Prostate gland (tissue), 2 donors: ENCODE measurements at places on chromosomes 12 and 14.
A peak's percentile ranks its signal among the peaks of the same experiment; 100 is the strongest.

GRCh38 chr12:88553941-88554658 is 26.2 kb downstream of the KITLG start:
- no peak overlapping the region for H3K4me3 ChIP-seq
- H3K27ac ChIP-seq, result no peak overlapping the region

- H3K36me3 ChIP-seq, result no peaks in the 10 kb centered on the region
- no peak overlapping the region for H3K27ac ChIP-seq
- H3K4me3 ChIP-seq, result no peak overlapping the region
- DNase-seq, result no peak
- no peaks in the 10 kb centered on the region for H3K4me1 ChIP-seq
Observed at GRCh38 chr12:3772380-3772779, 19.5 kb upstream of the CRACR2A start.

DNA sequence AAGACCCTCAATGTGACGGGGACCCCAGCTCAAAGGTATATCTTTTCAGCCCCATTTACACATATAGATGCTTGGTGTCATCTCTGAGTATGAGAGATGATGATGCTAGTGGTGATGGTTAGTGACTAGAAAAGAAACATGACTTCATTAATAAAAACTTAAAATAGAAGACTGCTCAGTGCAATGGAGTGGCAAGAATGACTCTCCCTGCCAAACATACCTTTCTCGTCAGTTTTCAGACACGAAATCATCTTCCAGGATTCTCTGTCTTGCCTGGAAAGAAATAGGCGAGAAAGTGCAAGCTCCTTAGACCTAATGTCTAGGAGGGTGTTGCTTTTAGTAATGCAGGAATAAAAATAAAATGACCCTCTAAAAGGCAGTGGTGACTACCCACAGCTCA is 71.7 kb downstream of the TPH2 start:
- no peaks in the 10 kb centered on the region for H3K36me3 ChIP-seq
- H3K27ac ChIP-seq, result no peak overlapping the region
- no peak for DNase-seq
- H3K4me1 ChIP-seq, result no peaks in the 10 kb centered on the region
- H3K27me3 ChIP-seq, result no peaks in the 10 kb centered on the region

- no peaks in the 10 kb centered on the region for H3K36me3 ChIP-seq
- peak overlapping the region; percentile 11 for H3K27ac ChIP-seq
- no peak overlapping the region for H3K4me3 ChIP-seq
- DNase-seq, result no peak
- no peaks in the 10 kb centered on the region for H3K4me1 ChIP-seq
- no peaks in the 10 kb centered on the region for H3K27me3 ChIP-seq
Observed at GRCh38 chr14:51328064-51328771, 88.2 kb downstream of the TMX1 start.

DNA sequence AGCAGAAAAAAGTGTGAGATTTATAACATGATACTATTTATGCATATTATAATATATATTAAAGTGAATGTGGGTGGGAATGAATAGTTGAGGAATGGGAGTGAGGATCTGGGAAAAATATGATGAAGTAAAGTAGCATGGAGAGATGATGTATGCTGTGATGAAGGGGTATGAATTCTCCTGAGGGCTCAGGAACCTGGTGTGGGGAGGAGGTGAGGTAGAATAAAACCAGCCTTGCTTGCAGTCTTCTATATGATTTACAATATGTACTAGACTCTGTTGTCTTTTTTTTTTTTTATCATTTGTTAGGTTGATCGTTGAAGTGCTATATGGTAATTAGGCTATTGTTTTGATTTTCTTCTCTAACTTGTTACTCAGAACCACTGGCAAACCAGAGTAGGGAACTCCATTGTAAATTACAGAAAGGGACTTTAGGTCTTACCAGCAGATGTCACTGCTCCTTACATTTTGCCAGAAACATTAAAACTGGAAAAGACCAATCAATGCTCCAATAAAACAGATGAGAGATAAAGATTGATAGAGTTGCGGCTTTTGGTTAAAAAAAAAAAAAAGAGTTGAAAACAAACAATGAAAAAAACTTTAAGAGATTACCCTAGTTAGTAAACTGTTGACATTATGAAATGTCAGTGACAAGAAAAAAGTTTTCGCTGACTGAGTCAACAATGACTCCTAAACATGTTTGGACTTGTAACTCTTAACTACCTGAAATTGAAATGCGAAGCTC is 39.9 kb downstream of the ATL1 start:
- peak overlapping the region; percentile 2 for H3K27ac ChIP-seq
- DNase-seq, result no peak
- no peak overlapping the region for H3K4me3 ChIP-seq
- no peaks in the 10 kb centered on the region for H3K27me3 ChIP-seq
- no peaks in the 10 kb centered on the region for H3K4me1 ChIP-seq

DNA sequence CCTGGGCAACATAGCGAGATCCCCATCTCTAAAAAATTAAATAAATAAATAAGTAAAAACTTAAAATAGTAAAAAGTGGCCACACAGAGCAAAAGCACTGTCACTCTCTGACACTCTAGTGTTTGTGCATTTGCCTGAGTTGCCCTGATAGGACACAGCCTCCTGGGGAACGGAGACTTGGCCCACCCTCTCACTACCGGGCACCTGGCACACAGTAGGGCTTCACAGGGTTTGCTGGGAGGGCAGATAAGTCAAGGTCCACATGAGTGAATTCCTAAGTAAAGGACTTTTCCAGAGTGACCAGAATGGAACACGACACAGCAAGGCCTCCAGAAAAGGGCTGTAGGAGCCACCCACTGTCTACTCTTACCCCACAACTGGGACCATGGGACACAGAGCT is 54.3 kb downstream of the SCARB1 start:
- no peak overlapping the region for H3K4me3 ChIP-seq
- DNase-seq, result no peak
- H3K4me1 ChIP-seq, result no peaks in the 10 kb centered on the region
- no peaks in the 10 kb centered on the region for H3K27me3 ChIP-seq
- H3K36me3 ChIP-seq, result no peaks in the 10 kb centered on the region
- no peak overlapping the region for H3K27ac ChIP-seq

- no peak overlapping the region for H3K27ac ChIP-seq
- H3K4me1 ChIP-seq, result no peaks in the 10 kb centered on the region
- no peak overlapping the region for H3K4me3 ChIP-seq
Observed at GRCh38 chr12:80058586-80058985, 40.8 kb upstream of the OTOGL start.

GRCh38 chr14:60266021-60266937 is 17.3 kb downstream of the PPM1A start:
- DNase-seq, result no peak
- no peaks in the 10 kb centered on the region for H3K36me3 ChIP-seq
- H3K4me1 ChIP-seq, result no peaks in the 10 kb centered on the region
- no peak overlapping the region for H3K4me3 ChIP-seq
- no peaks in the 10 kb centered on the region for H3K27me3 ChIP-seq

DNA sequence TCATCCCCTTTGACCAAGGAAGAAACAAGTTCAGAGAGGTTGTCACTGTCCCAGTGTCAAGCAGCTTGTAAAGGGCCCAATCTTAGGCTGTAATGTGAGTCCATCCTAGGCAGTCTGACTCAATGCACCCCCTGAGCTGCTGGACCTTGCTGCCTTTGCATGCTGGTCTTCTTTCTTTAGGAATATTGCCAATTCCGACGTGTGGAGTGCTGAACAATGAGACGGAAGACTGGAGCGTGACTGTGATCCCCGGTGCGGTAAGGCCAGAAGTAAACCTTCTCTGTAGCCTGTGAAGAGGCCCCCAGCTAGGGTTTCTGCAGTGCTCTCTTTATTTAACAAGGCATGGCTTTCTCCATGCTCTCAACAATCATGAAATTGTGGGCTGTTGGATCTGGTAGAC is 963 bp downstream of the TCTN2 start:
- peak overlapping the region; percentile 72 for H3K4me3 ChIP-seq
- H3K36me3 ChIP-seq, result no peaks in the 10 kb centered on the region
- H3K27me3 ChIP-seq, result no peaks in the 10 kb centered on the region
- no peaks in the 10 kb centered on the region for H3K4me1 ChIP-seq

DNA sequence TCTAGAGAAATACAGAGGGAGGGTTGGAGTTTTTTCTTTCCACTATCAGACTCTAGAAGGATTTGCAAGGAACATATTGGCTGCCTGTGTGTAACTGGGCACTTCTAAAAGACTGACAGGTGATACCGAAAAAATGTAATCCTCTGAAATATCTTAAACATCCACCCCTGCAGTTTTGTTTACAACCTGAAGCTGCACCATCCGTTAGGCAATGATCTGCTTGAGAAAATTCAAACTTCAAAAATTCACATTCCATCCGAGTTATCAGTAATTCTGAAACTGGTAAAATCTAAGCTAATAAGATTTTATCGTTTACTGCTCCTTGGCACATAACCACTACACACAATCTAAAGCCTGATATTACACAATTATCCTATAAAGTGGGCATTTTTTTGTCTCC is 528.6 kb downstream of the FUT8 start:
- H3K4me1 ChIP-seq, result no peaks in the 10 kb centered on the region
- no peak overlapping the region for H3K27ac ChIP-seq
- no peaks in the 10 kb centered on the region for H3K27me3 ChIP-seq
- DNase-seq, result no peak
- no peaks in the 10 kb centered on the region for H3K36me3 ChIP-seq

GRCh38 chr12:48925304-48926011 is at the start of gene FKBP11:
FKBP11 (minus strand) TSS chr12:48925492; CDS start chr12:48925428, 64 bp downstream.
- H3K36me3 ChIP-seq, result no peaks in the 10 kb centered on the region
- DNase-seq, result peak; percentile 42
- no peaks in the 10 kb centered on the region for H3K4me1 ChIP-seq
- peak within 1 kb of the TSS; percentile 74 for H3K27ac ChIP-seq
- H3K4me3 ChIP-seq, result peak within 1 kb of the TSS; percentile 72

DNA sequence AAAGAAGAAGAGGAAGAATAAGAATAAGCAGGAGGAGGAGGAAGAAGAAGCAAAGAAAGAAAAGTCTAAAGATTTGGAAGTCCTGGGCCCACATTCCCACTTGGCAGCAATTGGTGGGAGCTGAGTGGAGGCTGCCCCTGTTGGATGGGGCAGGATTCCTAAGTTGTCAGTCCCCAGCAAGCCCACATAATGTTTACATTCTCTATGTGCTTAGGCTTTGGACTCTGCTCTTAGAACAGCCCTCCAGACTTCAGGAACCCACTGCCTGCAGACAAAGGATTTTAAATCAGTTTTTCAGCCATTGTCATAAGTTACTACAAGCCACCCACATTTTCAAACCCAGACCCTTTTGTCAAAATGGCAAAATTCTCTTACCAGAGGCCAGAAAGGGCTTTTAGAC is 92.0 kb downstream of the OTX2 start:
- H3K4me1 ChIP-seq, result no peaks in the 10 kb centered on the region
- H3K27me3 ChIP-seq, result no peaks in the 10 kb centered on the region
- no peak for DNase-seq
- no peak overlapping the region for H3K27ac ChIP-seq
- H3K4me3 ChIP-seq, result no peak overlapping the region
- no peaks in the 10 kb centered on the region for H3K36me3 ChIP-seq

DNA sequence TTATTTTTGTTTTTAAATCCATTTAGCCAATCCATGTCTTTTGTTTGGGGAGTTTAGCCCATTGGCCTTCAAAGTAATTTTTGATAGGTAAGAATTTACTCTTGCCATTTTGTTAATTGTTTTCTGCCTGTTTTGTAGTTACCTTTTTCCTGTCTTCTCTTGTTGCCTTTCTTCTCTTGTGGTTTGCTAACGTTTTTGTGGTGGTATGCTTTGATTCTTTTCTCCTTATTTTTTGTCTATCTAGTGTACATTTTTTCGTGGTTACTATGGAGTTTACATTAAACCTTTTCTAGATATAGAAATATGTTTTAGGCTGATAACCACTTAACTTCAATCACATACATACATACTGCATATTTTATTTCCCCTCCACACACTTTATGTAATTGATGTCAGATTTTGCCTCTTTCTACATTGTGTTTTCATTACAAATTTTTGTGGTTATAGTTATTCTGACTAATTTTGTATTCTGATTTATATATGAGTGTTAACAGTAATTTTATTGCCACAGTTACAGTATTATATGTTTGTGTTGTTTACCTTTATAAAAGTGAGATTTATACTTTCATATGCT is 19.2 kb upstream of the PPP1R12A start:
- H3K4me3 ChIP-seq, result no peak overlapping the region
- H3K36me3 ChIP-seq, result no peaks in the 10 kb centered on the region
- H3K27ac ChIP-seq, result no peak overlapping the region
- no peaks in the 10 kb centered on the region for H3K4me1 ChIP-seq

GRCh38 chr12:43453761-43454160 is 98.2 kb downstream of the ADAMTS20 start:
- H3K36me3 ChIP-seq, result no peaks in the 10 kb centered on the region
- H3K4me3 ChIP-seq, result no peak overlapping the region
- no peak overlapping the region for H3K27ac ChIP-seq
- no peaks in the 10 kb centered on the region for H3K27me3 ChIP-seq

DNA sequence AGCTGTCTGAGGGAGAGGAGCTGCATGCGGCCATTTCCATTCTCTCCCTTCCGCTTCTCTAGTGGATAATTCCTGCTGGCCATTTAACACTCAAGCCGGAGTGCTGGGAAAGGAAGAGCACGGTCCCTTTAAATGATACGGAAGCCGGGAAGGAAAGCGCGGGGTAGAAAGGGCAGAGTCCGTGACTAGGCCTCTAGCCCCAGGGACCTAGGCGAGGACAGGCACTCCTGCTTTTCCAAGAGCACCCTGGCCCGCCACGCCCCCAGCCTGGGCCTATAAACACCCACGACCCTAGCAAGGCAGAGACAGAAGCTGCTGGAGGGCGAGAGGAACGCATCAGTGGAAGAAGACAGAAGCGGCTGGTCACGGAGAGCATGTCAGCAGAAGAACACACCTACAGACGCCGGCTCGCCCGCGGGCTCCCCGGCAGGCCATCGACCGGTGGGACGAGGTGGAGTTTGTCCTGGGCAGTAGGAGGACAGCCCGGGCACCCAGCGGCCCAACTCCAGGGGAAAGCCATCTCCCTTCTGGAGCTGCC is 1206.6 kb upstream of the TMEM132C start:
- H3K4me3 ChIP-seq, result no peak overlapping the region
- no peaks in the 10 kb centered on the region for H3K27me3 ChIP-seq
- no peaks in the 10 kb centered on the region for H3K36me3 ChIP-seq
- no peaks in the 10 kb centered on the region for H3K4me1 ChIP-seq
